Heart right ventricle (tissue), 16 donors: ENCODE measurements at places on chromosomes 7 and 10.

DNA sequence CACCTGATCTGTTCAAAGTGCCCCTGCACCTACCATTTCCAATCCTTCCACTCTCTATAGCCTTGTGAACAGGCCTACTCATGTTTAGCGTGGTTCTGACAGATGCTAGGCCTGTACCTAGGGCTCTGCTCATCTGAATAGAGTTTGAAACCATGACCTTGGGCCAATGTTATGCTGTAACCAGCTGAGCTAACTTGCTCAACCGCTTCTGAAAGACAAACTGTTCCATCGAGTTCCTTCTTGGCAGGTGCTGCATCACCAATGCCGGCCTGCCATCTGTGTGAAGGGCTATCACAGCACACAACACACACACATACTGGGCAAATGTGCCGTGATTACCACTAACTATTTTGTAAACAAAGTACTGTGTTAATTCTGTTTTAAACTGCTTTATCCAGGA, 419.0 kb upstream of the GALNT17 start:
- no peak overlapping the region for H3K4me3 ChIP-seq
- DNase-seq: no peak
- peaks cover 4% of the 10 kb centered on the region for H3K4me1 ChIP-seq
- H3K36me3 ChIP-seq: no peaks in the 10 kb centered on the region

DNA sequence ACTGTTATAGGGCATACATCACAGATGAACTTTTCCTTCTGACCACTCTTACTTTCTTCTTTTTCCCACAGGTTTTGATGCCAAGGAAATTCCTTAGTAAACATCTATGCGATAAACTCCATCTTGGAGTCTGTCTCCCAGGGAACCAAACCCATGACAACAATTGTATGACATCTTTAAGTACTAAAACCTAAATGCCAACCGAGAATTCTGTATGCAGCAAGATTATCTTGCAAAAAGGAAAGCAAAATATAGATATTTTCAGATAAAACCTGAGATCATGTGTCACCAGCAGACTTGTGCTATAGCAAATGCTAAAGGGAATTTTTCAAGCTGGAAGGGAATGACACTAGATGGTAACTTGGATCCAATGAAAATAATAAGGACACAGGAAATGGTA, 22.0 kb upstream of the BEND7 start:
- H3K36me3 ChIP-seq: no peaks in the 10 kb centered on the region
- peaks cover 5% of the 10 kb centered on the region for H3K27me3 ChIP-seq
- no peak for DNase-seq
- no peak overlapping the region for H3K4me3 ChIP-seq

GRCh38 chr7:38102507-38102906, 75.5 kb upstream of the STARD3NL start:
- no peak for DNase-seq
- H3K27ac ChIP-seq: no peak overlapping the region
- H3K4me3 ChIP-seq: no peak overlapping the region

DNA sequence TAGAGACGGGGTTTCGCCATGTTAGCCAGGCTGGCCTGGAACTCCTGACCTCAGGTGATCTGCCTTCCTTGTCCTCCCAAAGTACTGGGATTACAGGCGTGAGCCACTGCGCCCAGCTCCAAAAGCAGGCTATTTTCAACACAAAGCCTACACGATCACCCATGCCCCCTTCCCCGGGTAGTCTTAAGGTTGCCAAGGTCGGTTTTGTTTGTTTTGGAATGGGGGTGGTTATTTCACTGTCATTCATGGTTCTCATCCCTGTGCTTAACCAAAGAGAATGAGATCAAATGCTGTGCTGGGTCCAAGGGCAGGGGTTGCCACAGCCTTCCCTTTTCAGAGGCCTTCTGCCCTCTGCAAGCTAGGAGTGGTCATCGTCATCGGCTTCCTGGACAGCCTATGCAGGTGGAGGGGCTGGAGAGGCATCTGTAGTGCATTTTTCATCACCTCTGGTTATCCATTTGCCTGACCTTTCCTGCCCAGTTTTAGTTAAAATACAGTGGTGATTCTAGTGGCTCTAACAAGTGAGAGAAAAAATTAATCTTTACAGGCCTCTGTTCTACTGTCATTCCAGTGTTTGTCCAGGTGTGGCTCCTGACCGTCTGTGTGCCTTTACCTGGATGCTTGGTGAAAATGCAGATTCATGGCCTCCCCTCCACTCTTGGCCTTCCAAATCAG, 11.4 kb downstream of the BLVRA start:
- no peak for DNase-seq
- peaks cover 3% of the 10 kb centered on the region for H3K4me1 ChIP-seq
- H3K27me3 ChIP-seq: no peaks in the 10 kb centered on the region
- no peak overlapping the region for H3K27ac ChIP-seq
- no peak overlapping the region for H3K4me3 ChIP-seq
- peaks cover 23% of the 10 kb centered on the region for H3K36me3 ChIP-seq

- DNase-seq: no peak
- no peaks in the 10 kb centered on the region for H3K4me1 ChIP-seq
Observed at GRCh38 chr7:44819292-44819691, 22.8 kb downstream of the PPIA start.

- no peak overlapping the region for H3K4me3 ChIP-seq
- H3K4me1 ChIP-seq: peaks cover 7% of the 10 kb centered on the region
- DNase-seq: peak; percentile 54
- H3K27me3 ChIP-seq: no peaks in the 10 kb centered on the region
Observed at GRCh38 chr7:37405603-37406122, 43.0 kb downstream of the ELMO1 start.

- DNase-seq: no peak
- H3K36me3 ChIP-seq: no peaks in the 10 kb centered on the region
- no peak overlapping the region for H3K4me3 ChIP-seq
- peaks cover 8% of the 10 kb centered on the region for H3K4me1 ChIP-seq
Observed at GRCh38 chr7:76257973-76258372, 44.5 kb upstream of the HSPB1 start.

DNA sequence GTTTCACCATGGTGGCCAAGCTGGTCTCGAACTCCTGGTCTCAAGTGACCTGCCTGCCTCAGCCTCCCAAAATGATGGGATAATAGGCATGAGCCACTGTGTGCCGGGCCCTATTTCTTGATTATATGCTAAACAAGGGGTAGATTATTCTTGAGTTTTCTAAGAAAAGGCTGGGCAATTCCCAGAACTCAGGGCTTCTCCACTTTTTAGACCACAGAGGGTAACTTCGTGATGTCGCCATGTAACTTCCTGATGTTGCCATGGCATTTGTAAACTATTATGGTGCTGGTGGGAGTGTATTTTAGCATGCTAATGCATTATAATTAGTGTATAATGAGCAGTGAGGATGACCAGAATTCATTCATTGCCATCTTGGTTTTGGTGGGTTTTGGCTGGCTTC, 35.8 kb downstream of the OTUD1 start:
- H3K36me3 ChIP-seq: no peaks in the 10 kb centered on the region
- peaks cover 6% of the 10 kb centered on the region for H3K4me1 ChIP-seq
- H3K27me3 ChIP-seq: no peaks in the 10 kb centered on the region
- DNase-seq: no peak
- H3K27ac ChIP-seq: no peak overlapping the region

GRCh38 chr10:31832261-31832660, 96.4 kb downstream of the ARHGAP12 start:
- H3K4me1 ChIP-seq: peaks cover 11% of the 10 kb centered on the region
- no peak overlapping the region for H3K4me3 ChIP-seq
- no peaks in the 10 kb centered on the region for H3K36me3 ChIP-seq
- no peaks in the 10 kb centered on the region for H3K27me3 ChIP-seq
- no peak overlapping the region for H3K27ac ChIP-seq

- H3K4me3 ChIP-seq: peak within 1 kb of the TSS; percentile 54
- H3K27me3 ChIP-seq: peaks cover 63% of the 10 kb centered on the region
- peak; percentile 74 for DNase-seq
- no peak within 1 kb of the TSS for H3K27ac ChIP-seq
- no peaks in the 10 kb centered on the region for H3K36me3 ChIP-seq
Observed at GRCh38 chr10:132942101-132943057, at the start of gene CFAP46. Gene CFAP46 (minus strand): TSS chr10:132942570. CDS start chr10:132942484, 86 bp downstream.
